HuH-7 (cell line): ENCODE measurements at places on chromosomes 5 and 9.

DNA sequence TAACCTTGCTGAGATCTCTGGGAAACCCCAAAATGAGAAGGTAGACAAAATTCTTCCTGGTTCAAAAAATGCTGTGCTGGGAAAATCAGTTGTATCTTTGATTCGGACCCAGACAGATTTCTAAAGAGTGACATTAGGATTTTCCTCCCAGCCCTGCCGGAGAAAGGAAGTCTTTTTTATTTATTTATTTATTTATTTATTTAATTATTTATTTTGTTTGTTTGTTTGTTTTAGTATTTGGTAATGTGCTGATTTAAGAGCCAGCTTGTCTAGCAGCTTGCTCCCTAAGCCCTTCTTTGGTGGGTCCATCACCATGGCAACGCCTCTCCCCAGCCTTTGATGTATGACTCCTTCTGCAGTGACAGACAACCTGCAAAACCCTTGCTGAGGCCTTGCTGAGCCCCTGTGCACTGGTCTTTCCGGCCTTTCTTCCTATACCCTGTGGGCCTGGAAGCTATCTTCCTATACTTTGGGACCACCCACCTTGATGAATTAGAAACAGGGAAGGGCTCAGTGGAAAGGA is 60.6 kb upstream of the AFAP1L1 start:
- DNase-seq = no peak

DNA sequence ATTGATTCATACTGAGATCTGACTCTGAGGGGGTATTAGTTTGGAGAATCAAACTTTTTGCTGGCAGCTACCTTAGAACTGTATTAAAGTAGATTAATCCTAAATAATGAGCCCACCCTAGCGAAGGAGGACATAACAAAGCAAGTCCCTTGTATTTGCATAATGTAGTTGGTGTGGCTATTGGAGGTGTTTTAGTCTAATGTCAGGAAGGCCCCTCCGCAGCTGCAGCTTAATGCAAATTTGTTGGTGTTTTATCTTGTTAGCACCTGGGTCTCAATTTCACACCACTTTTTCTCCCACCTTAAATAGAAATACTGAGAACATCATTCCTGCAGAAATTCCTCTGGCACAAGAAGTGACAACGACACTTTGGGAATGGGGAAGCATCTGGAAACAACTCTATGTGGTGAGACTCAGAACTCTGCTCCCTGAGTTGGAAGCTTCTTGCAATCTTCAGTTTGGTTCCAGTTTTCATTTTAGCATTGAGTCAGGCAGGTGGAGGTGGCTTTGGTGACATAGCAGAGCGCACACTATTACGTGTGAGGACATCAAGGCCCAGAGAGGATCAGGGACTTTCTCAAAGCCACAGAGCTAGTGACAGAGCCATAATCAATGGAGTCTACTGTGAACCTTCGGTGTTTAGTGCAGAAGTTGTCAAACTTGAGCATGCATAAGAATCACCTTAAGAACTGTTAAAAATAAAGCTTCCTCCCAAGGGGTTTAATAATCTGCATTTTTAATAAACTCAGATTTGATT is 33.9 kb downstream of the DOCK2 start:
- no peak for DNase-seq

DNA sequence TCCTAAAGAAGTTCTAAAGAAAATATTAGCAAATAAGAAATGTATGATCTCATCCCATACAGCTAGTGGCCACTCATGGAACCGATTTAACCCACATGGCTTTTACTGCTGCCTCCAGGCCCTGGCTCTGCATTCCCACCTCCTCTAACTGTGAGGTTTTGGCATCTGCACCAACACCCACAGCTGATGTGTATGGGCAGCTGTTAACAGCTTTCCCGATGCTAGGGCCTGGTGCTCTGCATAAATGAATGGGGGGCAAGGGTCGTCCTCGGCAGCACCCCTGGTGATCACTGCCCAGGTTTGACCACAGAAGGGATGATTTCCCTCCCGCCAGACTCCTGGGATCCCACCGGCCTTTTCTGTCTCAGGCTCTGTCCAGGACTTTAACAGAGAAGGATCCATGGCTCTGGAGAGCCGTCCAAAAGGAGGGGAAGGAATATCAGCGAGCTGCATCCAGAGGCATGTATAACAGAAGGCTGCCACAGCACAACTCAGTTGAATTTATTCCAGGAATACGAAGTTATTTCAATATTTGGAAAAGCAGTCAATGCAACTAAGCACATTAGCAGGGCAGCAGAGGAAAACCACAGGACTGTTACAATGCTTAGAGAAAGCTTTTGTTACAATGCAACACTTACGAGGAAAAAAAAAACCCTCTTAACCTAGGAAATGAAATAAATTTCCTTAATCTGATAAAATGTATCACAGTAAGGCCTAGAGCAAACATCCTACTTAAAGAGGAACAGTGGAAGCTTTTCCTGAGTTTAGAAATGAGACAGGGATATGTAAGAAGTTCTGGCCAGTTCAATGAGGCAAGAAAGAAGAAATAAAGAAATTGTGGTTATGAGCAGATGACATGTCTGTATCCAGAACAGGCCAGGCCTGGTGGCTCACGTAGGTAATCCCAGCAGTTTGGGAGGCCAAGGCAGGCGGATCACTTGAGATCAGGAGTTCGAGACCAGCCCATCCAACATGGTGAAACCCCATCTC is 63.1 kb downstream of the NACC2 start:
- DNase-seq = no peak

GRCh38 chr5:14864181-14864812 is 7.3 kb downstream of the ANKH start:
- DNase-seq = no peak

DNA sequence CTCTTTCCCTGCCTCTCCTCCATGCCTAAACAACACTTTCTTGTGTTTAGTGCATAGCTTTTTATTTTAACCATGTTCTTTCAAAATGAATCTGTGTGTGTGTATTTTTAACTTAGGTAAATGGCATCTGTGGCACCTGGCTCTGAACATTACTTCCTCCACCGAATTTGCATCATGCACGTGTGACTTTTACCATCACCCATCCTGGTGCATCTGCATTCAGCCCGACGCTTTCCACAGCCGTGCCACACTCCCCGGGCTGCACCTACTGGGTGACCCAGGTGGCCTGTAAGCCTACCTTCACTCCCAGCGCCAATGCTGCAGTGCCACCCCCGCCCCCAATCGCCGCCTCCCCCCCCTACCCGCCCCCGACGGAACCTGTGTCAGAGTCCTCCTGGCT is 12.7 kb upstream of the FCN1 start:
- DNase-seq = no peak

- no peak for DNase-seq
Measured at GRCh38 chr5:72180925-72181324, 73.7 kb downstream of the MAP1B start.

DNA sequence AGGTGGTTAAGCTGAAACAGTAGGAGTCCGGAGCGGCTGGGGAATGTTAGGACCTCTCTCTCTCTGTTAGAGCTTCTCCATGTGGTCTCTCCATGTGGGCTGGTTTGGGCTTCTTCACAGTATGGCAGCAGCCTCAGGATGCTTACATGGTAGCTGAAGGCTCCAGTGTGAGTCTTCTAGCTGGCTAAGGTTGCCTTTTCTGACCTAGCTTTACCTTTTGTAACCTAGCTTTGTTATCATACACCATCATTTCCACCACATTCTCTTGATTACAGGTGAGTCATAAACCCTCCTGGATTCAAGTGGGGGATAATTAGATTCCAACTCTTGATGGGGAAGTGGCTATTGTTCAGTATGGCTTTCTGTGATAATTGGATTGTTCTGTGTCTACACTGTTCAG is 98.5 kb downstream of the MTREX start:
- DNase-seq = no peak

DNA sequence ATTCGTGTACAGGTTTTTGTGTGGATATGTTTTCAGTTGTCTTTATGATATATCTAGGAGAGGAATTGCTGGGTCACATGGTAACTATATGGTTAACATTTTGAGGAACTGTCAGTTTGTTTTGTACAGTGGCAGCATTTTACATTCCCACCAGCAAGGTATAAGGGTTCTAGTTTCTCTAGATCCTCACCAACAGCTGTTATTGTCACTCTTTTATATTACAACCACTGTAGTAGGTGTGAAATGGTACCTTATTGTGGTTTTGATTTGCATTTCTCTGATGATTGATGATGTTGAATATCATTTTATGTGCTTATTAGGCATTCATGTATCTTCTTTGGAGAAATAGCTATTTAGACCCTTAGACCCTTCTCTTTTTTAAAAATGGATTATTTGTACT is 82.9 kb downstream of the CCDC171 start:
- no peak for DNase-seq

DNA sequence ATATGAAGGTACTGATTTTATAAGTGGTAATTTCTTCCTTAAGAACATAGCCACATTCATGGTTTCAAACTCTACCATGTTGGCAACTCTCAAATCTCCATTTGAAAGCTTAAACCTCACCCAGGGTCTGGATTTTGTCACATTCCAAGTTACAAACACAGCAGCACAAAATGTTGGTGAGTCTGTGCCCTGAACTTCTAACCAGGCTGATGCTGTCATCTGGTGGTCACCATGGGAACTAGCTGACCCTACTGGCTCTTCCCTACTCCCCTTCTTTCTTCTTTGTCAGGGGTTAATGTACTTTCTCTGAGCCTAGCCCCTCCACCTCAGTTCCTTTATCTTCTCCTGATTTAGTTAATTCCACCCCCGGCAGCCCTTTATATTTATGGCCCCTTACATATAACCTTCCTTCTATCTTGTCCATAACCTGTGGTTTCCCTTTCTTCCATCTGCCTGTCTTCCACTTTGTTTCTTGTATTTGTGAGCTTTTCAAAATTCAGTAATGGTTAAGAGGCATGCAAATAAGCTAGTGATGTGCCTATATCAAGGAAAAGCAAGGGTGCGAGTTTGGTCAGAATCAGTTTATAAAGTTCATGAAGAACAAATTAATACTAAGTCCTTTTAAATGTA is 35.9 kb downstream of the TGFBR1 start:
- DNase-seq = peak; percentile 33

- no peak for DNase-seq
Measured at GRCh38 chr9:111937781-111938426, 41.3 kb downstream of the UGCG start.

GRCh38 chr5:72157625-72157962 is 50.3 kb downstream of the MAP1B start:
- DNase-seq = no peak
